ENCODE measurements at places on chromosomes 6 and 20.

- no peak for DNase-seq
These were observed 37.9 kb upstream of the RNF217 start for GRCh38 chr6:124924333-124924759.

GRCh38 chr6:43869079-43869710 lies 99.2 kb downstream of the VEGFA start:
- no peak for DNase-seq

DNA sequence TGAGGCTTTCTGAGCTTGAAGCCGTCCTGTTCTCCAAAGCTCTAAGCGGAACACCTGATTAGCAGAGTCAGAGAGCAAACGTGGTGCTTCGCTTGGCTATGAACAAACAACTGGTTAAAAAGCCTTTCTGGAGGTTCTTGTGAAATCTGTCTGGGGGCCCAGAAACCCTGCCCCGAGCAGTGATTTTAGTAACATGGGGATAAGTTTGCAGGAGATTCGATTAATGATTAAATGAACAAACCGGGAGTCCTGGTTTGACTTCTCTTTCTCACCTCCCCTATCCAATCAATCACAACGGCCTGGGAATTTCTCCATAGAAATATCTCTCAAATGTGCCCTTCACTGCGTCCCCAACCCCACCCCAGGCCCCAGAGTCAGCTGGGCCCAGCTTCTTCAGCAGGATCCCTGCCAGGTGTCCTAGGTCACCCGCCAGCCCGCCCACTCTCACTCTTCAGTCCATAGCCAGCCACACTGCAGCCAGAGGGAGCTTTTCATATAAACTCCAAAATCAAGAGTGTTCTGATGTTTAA lies 43.6 kb downstream of the ZDHHC14 start:
- DNase-seq, result no peak

- no peak for DNase-seq
These were observed 24.6 kb downstream of the MTFR2 start for GRCh38 chr6:136225496-136225895.

GRCh38 chr6:39056681-39057080 lies 8.1 kb downstream of the GLP1R start:
- no peak for DNase-seq

- no peak for DNase-seq
These were observed 16.5 kb upstream of the HLA-A start for GRCh38 chr6:29925727-29926412.

DNA sequence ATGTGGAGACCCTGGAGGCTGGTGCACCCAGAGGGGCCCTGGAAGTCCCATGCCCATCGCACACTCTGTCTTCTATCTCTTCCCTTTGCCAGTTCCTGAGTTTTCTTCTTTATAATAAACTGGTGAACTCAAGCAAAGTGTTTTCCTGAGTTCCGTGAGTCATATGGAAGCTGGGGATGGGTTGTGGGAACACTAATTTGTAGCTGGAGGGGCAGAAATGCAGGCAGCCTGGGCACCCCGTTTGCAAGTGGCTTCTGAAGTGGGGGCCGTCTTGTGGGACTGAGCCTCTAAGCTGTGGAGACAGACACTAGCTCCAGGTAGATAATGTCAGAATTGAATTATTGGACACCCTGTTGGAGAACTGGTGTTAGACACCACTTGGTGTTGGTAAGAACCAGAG lies 3.2 kb upstream of the PPP1R3G start:
- DNase-seq, result no peak

- no peak for DNase-seq
These were observed 268.0 kb downstream of the HACE1 start for GRCh38 chr6:104591573-104592334.

DNA sequence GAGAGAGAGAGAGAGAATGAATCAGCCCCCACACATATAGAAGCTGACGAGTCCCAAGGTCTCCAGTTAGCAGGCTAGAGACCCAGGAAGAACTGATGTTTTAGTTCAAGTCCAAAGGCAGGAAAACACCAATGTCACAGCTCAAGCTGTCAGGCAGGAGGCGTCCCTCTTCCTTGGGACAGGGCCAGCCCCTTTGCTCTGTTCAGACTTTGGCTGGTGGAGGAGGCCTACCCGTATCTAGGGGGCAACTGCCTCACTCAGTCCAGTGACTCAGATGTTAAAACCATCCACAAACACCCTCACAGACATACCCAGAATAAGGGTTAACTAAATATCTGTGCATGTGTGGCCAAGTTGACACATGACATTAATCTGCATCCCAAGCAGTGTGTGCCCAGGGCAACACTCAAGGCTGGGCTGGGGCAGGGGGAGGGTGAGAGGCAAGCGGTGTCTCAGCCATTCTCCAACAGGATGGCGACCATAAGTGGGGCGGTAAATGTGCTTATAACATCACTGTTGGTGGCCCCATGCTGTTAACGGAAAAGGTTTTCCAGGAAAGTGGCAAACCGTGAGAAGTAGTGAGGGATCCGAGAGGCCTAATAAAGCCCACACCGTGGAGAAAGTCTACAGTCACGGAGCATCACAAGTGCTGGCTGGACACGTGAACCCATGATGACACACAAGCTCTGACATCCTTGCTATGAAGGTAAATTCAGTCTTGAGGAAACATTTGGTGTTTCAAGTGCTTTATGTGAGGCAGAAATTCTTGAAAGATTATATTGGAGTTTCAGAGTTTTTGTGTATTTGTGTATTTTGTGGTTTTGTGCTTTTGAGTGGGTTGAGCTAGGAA lies 28.1 kb downstream of the RAMACL start:
- no peak for DNase-seq

- peak; percentile 7 for DNase-seq
These were observed 50.7 kb downstream of the CTCFL start for GRCh38 chr20:57474205-57474604.

GRCh38 chr6:109477184-109477583 lies 5.8 kb downstream of the ZBTB24 start:
- DNase-seq, result no peak

DNA sequence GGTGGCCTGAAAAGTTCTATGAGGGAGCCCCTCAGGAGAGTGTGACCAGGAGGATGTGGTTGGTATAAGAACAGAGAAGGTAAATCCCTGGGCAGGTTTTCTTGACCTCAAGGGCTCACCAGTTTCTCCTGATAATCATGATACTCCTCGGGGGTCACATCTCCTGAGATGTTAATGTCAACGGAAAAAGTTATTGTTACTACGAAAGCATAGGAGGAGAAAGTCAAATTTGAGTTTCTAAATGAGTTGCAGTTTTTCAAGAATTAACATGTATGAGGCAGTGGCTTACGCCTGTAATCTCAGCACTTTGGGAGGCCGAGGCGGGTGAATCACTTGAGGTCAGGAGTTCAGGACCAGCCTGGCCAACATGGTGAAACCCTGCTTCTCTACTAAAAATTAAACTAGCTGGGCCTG lies 23.4 kb downstream of the MGME1 start:
- DNase-seq, result no peak
